ENCODE measurements at places on chromosomes 12 and 14. TPM values are rescaled to one million over a fixed set of nuclear protein-coding genes. Genes with fewer than 3 reads are reported as not detected.
A peak's percentile ranks its signal among the peaks of the same experiment; 100 is the strongest.

Gene TMBIM6
- 170 TPM for total RNA-seq

DNA sequence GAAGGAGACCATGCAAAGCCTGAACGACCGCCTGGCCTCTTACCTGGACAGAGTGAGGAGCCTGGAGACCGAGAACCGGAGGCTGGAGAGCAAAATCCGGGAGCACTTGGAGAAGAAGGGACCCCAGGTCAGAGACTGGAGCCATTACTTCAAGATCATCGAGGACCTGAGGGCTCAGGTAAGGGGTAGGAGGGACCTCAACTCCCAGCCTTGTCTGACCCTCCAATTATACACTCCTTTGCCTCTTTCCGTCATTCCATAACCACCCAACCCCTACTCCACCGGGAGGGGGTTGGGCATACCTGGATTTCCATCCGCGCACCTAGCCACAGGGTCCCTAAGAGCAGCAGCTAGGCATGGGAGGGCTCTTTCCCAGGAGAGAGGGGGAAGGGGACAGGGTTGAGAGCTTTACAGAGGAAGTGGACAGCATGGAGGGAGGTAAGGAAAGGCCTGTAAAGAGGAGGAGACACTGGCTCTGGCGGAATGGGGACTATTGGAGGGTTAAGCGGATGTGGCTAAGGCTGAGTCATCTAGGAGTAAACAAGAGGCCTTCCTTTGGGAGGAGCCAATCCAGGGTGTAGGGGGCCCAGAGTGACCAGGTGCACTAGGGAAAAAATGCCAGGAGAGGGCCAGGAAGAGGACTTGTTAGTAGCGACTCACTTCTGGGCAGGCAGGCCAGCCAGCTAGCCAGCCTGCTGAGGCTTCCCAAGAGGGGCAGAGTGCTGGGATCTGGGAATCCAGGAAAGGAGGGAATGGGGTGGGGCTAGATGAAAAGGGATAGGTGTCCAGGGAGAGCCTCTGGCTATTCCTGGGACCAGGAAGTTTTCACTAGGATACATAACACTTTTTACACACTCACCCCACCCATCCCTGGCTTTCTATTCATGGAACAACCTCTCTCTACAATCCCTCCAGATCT, 754 bp downstream of the KRT18 start:
- no peak for DNase-seq

- DNase-seq: no peak
Measured at GRCh38 chr14:24894583-24895242, 155.2 kb downstream of the STXBP6 start.

DNA sequence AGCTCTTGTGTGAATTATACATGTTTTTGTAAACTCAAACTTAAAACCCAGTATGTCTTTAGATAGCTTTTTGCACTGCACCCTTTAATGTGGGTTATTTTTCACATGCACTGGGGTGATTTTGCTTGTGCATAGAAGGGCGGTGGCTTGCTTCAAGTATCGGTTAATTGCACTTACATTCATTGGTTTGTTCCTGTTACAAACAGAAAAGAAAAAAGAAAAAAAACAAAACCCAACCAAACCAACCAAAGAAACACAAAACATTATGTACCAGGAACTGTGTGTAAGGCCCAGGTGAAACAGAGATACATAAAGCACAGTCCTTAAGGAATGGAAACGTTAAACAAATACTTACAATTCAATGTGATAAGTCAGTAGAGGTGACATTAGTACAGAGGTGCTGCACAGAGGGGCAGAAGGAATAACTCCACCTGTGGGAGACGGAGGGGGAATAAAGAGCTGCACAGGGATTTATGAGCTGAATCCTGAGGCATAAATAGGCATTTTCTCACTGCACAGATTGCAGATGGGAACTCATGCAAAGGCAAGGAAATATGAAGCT, 151.4 kb downstream of the KTN1 start:
- no peak for DNase-seq

GRCh38 chr12:67982164-67982563, 7.1 kb upstream of the IFNG-AS1 start:
- DNase-seq: no peak

GRCh38 chr14:41606532-41607303, at the start of gene LRFN5:
TSS of gene LRFN5 (plus strand) at chr14:41606876.
- DNase-seq: no peak

Gene RIMKLB
- total RNA-seq: 122 TPM

GRCh38 chr12:16225692-16226091, 51.8 kb downstream of the SLC15A5 start:
- peak; percentile 23 for DNase-seq

Gene CACNB3
- 23.0 TPM for total RNA-seq

- DNase-seq: no peak
Measured at GRCh38 chr14:101174980-101175606, 271.6 kb upstream of the RTL1 start.

DNA sequence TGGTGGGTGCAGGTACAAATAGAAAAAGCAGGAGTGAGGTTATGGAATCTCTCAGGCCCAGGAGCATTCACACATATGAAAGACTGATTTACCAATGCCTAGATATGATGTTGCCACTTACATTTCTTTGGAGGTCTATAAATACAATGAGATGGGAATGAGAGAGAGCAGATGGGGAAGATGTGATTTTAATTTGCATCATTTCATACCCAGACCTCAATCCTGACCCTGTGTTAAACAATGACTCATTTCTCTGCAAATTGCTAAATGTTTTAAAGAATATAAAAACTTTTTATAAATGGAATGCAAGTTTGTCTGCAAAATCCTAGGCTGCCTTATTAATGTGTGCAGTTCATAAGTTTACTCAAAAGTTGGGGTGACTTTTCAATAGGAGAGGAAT, 38.6 kb upstream of the GNG2 start:
- no peak for DNase-seq

GRCh38 chr14:56217380-56218045, 99.3 kb downstream of the PELI2 start:
- no peak for DNase-seq

GRCh38 chr12:19154686-19155085, 25.2 kb downstream of the PLEKHA5 start:
- no peak for DNase-seq

DNA sequence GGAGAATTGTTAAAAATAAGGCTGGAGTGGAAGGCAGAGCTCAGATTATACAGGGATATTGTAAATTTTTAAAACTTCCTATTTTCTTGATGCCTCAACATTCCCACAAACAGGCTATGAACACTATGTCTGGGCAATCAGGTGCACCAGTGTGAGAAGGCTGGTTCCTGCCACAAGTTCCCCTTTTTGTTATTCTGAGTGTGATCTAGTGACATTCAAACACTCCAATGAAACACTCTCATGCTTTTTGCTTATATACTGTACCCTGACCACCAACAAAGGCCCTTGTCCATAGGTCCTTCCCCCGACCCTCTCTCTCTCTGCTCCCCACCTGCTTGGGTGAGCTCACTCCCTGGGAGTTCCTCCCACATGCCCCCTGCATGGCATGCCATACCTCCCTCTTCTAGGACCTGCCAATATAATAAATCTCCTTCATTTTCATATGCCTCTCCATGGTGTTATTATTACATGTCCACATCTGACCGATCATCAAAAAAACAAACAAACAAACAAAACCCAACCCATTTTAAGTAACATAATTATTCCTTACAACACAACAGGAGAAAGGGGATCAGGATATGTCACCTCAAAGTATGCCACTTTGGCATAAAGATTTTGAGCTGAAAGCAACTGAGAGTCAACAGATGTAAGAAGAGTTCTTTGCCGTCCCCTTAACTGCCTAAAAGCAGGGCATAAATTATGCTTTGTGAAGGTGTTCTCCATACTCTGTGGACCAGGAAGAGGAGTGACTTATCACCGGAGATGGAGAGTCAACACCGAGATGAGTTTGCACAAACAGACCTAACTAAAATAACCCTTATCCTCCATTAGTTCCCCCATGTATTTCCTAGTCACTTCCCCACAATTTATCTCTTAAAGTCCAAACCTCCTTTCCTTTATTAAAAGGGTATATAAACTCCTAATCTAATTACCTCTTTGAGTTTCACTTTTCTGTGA, 42.5 kb upstream of the CATSPERB start:
- DNase-seq: no peak

- no peak for DNase-seq
Measured at GRCh38 chr12:106281056-106281782, 21.3 kb upstream of the TCP11L2 start.

Gene PAH
- total RNA-seq: not detected

Gene RNFT2
- 62.2 TPM for total RNA-seq

DNA sequence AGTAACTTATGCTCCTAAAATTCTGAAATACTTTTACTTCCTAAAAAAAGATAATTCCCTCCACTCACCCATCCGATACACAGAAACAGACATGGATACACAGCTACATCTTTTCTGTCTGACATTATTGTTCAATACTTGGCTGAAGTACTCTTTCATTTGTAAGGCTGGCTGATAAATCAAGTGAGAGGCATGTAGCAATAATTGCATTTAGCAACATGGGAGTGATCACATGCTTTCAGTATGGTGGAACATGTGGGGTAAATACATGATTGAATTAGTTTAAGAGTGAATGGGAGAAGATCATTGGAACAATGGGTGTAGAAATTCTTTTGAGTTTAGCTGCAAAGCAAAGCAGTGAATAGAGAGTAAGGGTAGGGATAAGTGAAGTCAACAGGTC, 25.6 kb downstream of the PTPRQ start:
- no peak for DNase-seq

- DNase-seq: no peak
Measured at GRCh38 chr14:93274055-93274806, 58.6 kb downstream of the BTBD7 start.

DNA sequence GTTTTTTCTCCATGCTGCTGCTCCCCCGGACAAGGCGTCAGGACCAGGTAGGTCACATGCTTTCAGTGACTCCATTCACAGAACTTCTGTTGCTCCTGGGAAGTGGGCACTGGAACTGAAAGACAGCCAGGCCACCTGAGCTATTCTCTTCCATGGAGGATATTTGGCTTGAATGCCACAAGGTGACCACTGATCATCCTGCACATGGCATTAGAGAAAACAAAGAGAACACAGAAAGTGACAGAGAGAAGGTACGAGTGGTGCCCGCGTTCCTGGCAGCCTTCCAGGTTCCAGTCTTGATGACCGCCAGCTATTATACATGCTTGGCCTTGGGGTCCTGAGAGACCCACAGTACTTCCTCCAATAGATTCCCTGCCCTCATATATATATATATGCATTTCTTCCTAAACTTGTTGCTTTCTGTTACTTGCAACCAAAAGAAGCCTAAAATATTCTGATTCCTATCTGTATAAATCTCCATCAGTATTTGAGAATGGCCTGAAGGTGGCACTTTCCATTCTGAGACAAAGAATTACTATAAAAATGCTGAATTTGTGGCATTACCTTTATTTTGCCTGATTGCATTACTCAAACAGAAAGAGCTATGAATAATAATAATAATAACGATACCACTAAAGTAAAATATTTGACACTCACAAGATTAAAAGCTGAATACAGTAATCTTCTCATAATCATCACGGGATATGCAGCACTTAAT, 174.9 kb downstream of the FOXN3 start:
- no peak for DNase-seq

DNA sequence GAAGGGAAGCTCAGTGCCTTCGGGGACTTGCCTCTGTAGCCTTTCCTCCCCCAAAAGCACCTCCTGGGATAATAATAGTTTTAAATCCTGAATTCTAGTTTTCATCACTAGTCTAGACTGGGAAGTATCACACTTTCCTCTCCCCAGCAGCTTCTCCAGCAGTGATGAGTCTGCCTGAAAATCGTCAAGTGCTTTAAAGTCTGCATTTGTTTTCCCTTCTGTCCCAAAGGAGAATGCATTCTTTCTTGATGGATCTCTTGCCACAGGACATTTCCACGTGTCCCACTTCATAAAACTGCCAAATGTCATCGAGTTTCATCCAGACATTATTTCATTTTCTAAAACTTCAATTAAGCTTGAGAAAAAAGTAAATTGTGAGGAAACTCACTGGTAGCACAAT, 15.0 kb downstream of the CSRP2 start:
- DNase-seq: no peak

DNA sequence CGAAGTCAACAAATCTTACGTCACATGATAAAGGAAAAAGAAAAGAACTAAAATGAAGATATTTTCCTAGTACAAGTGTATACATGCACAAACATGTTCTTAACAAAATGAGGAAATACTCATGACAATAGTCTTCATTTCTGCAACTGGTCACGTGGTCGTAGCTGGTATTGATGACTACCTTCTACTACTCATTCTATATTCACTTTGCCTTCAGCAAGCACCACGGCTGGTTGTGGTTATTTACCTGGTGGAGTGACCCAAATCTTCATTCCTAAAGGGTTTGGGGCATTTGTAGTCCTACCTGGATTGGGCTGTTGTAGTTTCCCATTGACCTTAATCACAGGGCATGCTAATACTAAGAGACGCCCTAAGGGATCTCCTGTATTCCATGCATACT, 51.2 kb downstream of the FIGNL2 start:
- DNase-seq: no peak

DNA sequence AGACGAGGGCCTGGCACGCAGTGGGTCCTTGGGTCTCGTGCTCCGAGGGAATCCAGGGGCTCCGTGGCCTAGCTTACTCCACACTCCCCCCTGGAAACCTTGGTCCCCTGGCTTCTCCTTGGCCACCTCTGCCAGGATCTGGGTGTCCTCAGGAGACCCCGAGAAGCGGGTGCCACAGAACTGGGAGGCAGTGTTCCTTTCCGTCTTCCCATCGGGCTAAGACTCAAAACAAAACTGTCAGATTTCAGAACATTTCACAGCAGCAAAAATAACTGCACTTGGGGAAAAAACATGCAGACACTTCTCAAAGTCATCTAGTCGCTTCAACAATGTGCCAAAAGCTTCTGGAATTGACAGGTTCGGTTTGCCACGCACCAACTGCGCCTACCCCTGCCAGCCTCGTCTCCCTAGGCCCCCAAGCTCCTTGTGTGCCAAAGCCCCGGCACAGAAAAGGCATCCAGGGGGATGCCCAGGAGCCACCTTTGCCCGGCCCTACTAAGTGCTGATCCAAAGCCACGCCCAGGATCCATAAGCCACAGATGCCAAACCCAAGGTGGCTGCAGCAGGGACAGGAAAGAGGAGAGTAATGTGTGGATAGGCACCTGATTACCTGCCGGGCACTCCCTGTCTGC, 58.4 kb upstream of the DIO3 start:
- DNase-seq: no peak

Gene HPD
- not detected for total RNA-seq

DNA sequence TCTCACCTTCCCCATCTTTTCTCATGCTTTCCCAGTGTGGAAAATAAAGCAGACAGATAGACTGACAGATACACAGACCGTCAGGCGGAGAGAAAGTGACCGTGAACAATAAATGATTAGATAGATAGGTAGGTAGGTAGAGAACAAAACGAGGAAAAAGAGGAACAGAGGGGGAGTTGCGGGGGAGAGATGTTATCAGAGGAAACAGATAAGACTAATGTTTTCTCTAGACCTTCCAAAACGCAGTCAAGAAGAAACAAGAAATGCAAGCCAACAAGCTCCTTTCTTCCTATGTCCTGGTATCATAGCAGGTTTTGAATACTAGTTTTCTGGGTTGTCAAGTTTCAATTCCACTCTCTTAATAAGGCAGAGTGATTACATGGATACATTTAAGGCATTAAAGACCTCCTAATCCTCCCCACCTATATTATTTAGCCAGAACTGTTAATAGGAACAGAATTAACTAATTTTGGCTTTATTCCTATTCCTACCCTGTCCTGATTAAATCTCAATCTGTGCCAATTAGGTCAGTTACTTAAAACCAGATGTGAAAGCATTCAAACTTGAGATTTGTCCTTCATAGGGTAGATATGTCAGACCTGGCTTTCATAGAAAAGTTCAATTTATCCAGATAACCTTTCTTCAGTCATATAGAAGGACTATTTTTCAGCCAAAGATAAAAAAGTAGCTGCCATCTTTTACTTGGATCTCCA, 89.0 kb upstream of the PTPRR start:
- no peak for DNase-seq

Measured in OCI-LY7 (cell line).